ENCODE measurements at places on chromosomes 6 and 20. TPM values are rescaled to one million over a fixed set of nuclear protein-coding genes. Genes with fewer than 3 reads are reported as not detected.

GRCh38 chr6:91149956-91150705 is 563.3 kb upstream of the MAP3K7 start:
- no peak for DNase-seq
- no peaks in the 10 kb centered on the region for H3K4me1 ChIP-seq
- no peaks in the 10 kb centered on the region for H3K27me3 ChIP-seq
- H3K36me3 ChIP-seq: no peaks in the 10 kb centered on the region
- no peak overlapping the region for H3K4me3 ChIP-seq
- H3K27ac ChIP-seq: no peak overlapping the region

DNA sequence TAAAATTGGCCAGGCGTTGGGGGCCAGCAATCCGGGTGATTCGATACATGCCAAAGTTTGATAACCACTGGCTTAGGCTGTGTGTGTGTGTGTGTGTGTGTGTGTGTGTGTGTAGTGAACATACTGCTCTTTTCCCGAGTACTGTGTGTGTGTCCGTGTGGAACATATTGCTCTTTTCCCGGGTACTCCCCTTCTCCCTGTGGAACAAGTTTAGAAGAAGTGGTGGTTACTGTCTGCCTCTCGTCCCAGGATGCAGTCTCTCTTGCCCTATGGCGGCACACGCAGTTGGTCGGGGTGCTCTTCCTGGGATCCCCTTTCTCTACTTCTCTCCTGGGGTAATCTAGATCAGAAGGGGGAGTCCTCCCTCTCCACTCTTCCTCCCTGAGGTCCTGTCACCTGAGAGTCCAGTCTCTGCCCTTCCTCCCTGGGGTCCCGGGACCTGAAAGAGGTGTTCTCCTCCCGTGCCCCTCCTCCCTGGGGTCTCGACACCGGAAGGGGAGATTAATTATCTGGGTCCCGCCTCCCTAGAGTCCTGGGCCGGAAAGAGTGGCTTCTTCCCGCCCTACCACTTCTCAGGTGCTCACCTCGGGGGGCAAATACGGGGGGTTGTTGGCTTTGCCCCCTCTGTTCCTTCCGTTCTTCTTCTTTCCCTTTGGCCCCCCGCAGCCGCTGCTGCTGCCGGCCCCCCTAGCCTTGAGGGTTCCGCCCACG is 516 bp downstream of the GTPBP2 start:
- H3K27ac ChIP-seq: peak overlapping the region; percentile 96
- H3K4me3 ChIP-seq: peak overlapping the region; percentile 93
- peaks cover 34% of the 10 kb centered on the region for H3K4me1 ChIP-seq
- peaks cover 32% of the 10 kb centered on the region for H3K36me3 ChIP-seq

Gene KCNG1
- 0.55 TPM for total RNA-seq

DNA sequence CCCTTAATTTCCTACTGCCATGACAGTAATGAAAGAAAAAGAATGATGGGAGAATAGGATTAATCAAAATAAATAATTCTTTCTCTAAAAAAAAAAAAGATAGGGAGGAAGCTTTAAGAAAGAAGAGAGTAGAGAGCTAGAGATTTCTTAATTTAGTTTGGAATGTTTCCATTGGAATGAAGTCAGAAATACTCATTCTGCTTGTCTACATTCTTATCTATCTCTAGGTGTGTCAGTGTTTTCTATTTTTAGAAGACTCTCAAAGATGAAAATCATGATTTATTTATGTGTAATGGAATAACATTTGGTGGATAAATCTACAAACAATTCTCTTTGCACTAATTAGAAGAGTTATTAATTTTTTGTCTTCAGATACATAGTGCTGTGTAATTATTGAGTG is 38.0 kb upstream of the HIVEP1 start:
- H3K27ac ChIP-seq: no peak overlapping the region
- H3K4me3 ChIP-seq: no peak overlapping the region
- no peaks in the 10 kb centered on the region for H3K27me3 ChIP-seq

Gene ENPP5
- 8.0 TPM for total RNA-seq

- no peak overlapping the region for H3K27ac ChIP-seq
- no peaks in the 10 kb centered on the region for H3K4me1 ChIP-seq
- no peaks in the 10 kb centered on the region for H3K27me3 ChIP-seq
- H3K4me3 ChIP-seq: no peak overlapping the region
- no peaks in the 10 kb centered on the region for H3K36me3 ChIP-seq
These were observed 63.9 kb upstream of the MCHR2 start for GRCh38 chr6:100057941-100058340.

GRCh38 chr6:23879816-23880215 is 246.2 kb upstream of the NRSN1 start:
- no peaks in the 10 kb centered on the region for H3K36me3 ChIP-seq
- no peak overlapping the region for H3K27ac ChIP-seq
- no peaks in the 10 kb centered on the region for H3K27me3 ChIP-seq
- H3K4me3 ChIP-seq: no peak overlapping the region
- H3K4me1 ChIP-seq: no peaks in the 10 kb centered on the region

DNA sequence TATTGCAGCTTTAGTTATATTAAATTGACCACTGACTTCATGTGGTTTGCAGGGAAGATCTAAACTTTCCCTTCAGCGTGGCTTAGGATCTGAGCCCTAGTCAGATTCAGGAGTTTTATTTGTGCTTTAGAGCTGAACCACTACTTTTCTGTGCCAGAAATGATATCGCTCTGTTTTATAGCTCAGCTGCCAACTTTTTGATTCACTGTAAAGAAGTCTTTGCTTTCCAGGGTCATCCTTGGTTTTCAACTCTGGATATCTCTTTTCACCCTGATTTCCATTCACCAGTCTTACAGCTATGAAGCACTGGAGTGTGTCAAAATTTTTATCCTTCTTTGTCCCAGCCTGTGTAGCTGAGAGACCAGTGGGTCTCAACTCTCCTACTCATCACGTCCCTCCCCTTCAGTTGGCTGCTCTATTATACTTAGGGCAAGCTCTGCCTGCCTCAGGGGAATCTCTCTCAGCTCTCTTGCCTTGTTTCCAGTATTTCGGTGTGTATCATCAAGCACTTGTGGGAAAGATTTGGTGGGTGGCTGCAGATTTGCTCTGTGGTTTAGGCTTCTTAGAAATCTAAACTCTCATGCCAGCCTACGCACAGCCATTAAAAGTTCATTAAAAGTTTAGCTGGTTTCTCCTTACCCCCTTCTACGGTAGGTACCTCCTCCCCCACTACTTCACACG is 425.5 kb downstream of the TENT5A start:
- no peak overlapping the region for H3K4me3 ChIP-seq
- H3K4me1 ChIP-seq: no peaks in the 10 kb centered on the region
- no peak for DNase-seq
- H3K27ac ChIP-seq: no peak overlapping the region
- no peaks in the 10 kb centered on the region for H3K36me3 ChIP-seq

GRCh38 chr6:25635886-25636317 is 16.1 kb upstream of the SCGN start:
- DNase-seq: no peak
- no peaks in the 10 kb centered on the region for H3K4me1 ChIP-seq
- no peaks in the 10 kb centered on the region for H3K36me3 ChIP-seq
- no peaks in the 10 kb centered on the region for H3K27me3 ChIP-seq
- H3K27ac ChIP-seq: no peak overlapping the region
- H3K4me3 ChIP-seq: no peak overlapping the region

DNA sequence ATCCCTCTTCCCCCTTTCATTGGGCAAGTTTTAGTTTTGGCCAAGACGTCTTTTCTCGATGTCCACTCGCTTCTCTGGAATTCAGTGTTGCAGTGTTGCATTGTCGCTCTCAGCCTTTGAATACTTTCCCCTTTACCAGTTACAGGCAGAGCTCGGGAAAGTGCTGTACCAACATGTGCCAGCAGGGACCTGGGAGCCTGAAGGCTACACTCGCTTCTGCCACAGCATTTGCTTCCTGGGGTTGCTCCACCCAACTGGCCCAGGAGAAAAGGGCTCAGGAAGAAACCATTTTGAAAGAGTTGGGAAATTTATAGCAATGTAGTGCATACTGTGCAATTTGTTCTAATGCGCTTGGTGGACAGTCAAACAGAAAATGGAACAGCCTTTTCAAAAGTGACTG is 78.6 kb downstream of the LINC00237 start:
- no peaks in the 10 kb centered on the region for H3K36me3 ChIP-seq
- H3K4me1 ChIP-seq: no peaks in the 10 kb centered on the region
- no peak overlapping the region for H3K27ac ChIP-seq
- H3K4me3 ChIP-seq: no peak overlapping the region
- DNase-seq: peak; percentile 36

- no peak overlapping the region for H3K4me3 ChIP-seq
- H3K4me1 ChIP-seq: no peaks in the 10 kb centered on the region
- H3K27ac ChIP-seq: no peak overlapping the region
- no peaks in the 10 kb centered on the region for H3K27me3 ChIP-seq
- no peaks in the 10 kb centered on the region for H3K36me3 ChIP-seq
- DNase-seq: no peak
These were observed 126.3 kb downstream of the PRND start for GRCh38 chr20:4848041-4848440.

- no peak for DNase-seq
- H3K4me3 ChIP-seq: no peak overlapping the region
- H3K36me3 ChIP-seq: no peaks in the 10 kb centered on the region
- H3K27ac ChIP-seq: no peak overlapping the region
These were observed 106.7 kb upstream of the CENPW start for GRCh38 chr6:126233192-126233591.

- H3K4me1 ChIP-seq: peaks cover 17% of the 10 kb centered on the region
- no peaks in the 10 kb centered on the region for H3K36me3 ChIP-seq
- peak overlapping the region; percentile 9 for H3K27ac ChIP-seq
- no peak overlapping the region for H3K4me3 ChIP-seq
These were observed 43.0 kb upstream of the TGM2 start for GRCh38 chr20:38208088-38208487.

DNA sequence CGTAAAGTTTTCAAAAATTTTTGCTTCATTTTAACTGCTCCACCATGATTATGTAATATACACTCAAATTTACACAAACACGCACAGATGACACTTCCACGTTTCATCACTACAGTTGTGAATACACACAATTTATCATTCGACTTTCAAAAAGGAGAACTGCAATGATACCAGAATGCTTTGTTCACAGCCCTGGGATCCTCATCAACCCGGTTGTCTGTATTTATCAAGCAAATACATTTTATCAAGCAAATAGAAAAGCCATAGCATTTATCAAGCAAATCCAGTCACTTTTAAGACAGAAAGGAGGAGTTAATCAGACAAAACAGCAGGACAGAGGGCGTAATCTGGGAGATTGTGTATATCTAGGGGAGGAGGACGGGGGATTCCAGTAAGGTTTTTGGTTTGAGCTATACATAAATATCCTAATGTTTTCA is 20.3 kb upstream of the ABT1 start:
- 0 out of 2 replicates have a peak, but pooled peaks cover 6% of the 10 kb centered on the region for H3K4me1 ChIP-seq
- no peak for DNase-seq
- no peak overlapping the region for H3K27ac ChIP-seq
- H3K4me3 ChIP-seq: peak overlapping the region; percentile 60
- H3K27me3 ChIP-seq: no peaks in the 10 kb centered on the region

Gene SLC25A27
- 25.0 TPM for total RNA-seq

Gene SSTR4
- not detected for total RNA-seq

GRCh38 chr6:126232671-126233070 is 107.2 kb upstream of the CENPW start:
- no peak for DNase-seq
- H3K4me3 ChIP-seq: no peak overlapping the region

Gene MMP24
- 0.45 TPM for total RNA-seq

Gene WFDC5
- total RNA-seq: not detected

Gene PNPLA1
- total RNA-seq: not detected

Gene OVOL2
- 20.7 TPM for total RNA-seq

All from PC-9 (cell line).